ENCODE measurements at places on chromosomes 4 and X. TPM values are rescaled to one million over a fixed set of nuclear protein-coding genes. Genes with fewer than 3 reads are reported as not detected.

Gene FAM9B
- total RNA-seq, result not detected

Gene ARX
- not detected for total RNA-seq

DNA sequence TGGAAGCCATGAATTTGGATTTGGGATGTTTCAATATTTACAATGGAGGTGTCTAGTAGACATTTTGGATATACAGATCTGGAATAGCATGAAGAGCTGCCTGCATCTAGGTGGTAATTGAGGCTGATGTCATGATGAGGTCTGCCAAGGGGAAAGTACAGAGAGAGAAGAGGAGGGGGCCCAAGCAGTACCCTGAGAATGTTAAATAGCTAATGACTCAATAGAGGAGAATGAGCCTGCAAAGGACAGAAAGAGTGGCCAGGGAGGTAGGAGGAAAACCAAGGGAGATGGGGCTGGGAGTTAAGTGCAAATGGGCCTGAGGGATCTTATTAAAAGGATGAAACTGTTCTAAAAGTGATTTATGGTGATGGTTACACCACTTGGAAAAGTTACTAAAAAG, 182.2 kb upstream of the KIT start:
- DNase-seq, result no peak

GRCh38 chr4:66569228-66569627, 898.9 kb upstream of the EPHA5 start:
- DNase-seq, result no peak

GRCh38 chrX:5775846-5776430, 452.7 kb downstream of the NLGN4X start:
- DNase-seq, result no peak

DNA sequence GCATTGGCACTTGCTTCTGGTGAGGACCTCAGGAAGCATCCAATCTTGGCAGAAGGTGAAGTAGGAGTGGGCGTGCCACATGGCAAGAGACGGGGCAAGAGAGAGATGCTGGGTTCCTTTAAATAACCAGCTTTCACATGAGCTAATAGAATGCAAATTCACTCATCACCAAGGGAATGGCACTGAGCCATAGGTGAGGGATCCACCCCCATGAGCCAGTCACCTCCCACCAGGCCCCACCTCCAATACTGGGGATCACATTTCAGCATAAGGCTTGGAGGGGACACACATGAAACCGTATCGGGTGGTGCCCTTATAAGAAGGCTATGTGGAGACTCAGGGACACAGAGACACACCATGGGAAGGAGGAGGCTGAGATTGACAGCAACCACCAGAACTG, 140.0 kb upstream of the MSX1 start:
- no peak for DNase-seq

DNA sequence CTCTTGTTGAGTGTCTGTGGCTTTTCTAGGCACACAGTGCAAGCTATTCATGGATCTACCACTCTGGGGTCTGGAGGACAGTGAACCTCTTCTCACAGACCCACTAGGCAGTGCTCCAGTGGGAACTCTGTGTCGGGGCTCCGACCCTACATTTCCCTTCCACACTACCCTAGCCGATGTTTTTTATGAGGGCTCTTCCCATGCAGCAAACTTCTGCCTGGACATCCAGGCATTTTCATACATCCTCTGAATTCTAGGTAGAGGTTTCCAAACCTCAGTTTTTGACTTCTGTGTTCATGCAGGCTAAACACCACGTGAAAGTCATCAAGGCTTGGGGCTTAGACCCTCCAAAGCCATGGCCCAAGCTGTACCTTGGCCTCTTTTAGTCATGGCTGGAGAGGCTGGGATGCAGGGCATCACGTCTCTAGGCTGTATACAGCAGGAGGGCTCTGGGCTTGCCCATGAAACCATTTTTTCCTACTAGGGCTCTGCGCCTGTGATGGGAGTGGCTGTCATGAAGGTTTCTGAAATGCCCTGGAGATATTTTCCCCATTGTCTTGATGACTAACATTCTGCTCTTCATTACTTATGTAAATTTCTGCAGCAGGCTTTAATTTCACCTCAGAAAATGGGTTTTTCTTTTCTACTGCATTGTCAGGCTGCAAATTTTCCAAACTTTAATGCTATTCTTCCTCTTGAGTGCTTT, 249.8 kb upstream of the CPEB2 start:
- no peak for DNase-seq

- DNase-seq, result no peak
These were observed 125.6 kb downstream of the ARSF start for GRCh38 chrX:3166670-3167455.

- no peak for DNase-seq
These were observed 10.8 kb downstream of the PDLIM5 start for GRCh38 chr4:94462572-94462971.

Data from sciatic nerve (tissue), 2 donors.